8988T (cell line): ENCODE measurements at places on chromosomes 11 and 22.

DNA sequence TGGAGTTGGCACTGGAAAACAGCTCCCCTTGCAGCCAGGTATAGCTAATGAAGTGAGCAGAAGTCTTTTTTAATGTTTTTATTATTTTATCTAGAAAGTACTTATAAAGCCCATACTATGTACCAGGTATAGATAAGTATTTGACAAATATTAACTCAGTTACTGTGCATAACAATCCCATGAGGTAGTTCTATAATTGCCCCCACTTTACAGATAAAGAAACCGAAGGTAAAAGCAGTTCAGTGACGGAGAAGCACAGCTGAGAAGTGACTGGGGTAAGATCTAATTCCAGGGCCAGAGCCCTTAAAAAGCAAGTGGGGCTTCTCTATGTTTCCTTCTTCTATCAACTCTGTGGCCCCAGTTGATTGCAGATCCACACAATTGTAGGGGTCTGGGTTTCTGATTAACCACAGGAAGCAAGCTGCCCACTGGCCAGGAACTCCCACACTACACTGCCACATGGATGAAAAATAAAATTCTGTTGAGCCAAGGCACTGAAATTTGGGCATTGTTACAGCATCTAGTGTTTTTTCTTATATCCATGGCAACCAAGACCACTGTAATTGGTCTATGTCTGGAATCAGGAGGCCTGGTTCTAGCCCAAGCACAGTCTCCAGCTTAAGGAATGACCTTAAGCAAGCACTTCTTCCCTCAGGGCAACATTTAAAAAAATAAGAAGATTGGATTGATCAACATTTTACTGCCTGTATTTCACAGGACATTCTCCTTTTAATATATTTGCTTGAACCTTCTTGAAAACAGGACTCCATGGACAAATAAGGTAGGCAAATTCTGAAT is 55.3 kb upstream of the TEAD1 start:
- no peak for DNase-seq

- no peak for DNase-seq
Observed at GRCh38 chr11:61112575-61112974, 10.3 kb downstream of the CD5 start.

GRCh38 chr11:8809939-8810539 is 101.0 kb upstream of the AKIP1 start:
- no peak for DNase-seq

DNA sequence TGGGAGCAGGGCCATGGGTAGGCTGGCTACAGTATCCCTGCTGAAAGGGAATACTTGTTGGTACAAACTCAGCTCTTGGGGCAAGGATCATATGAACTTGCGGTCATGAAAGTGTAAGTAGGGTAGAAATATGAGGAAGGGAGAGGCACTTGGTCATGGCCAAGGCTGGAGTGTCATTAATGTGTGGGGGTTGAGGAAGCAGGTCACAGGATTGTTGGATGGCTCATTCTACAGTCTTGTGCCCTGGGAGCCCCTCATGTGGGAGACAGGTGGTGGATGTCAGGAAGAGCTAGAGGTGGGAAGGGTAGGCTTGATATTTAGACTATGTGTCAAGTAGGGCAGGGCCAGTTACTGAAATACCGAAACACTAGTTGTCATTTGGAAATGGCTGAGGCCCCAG is 95.5 kb downstream of the RRM1 start:
- DNase-seq, result no peak

DNA sequence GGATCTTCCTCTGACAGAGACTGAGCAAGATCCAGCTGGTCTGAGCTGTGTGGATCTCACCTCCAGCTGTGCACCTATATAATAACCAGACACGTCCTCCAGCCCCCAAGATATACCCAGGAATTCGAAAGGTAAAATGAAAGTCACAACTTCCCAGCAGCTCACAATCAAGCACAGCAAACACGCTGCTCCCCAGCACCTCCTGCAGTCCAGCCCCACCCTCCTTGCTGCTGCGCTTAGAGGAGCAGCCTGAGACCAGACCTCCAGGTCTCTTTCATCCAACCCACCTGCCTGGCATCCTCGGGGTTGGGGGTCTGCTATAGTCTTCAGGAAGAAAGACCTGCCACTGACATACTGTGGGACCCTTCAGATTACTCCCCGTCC is 3.0 kb upstream of the APOL4 start:
- DNase-seq, result no peak

GRCh38 chr11:68469642-68470041 is 9.1 kb downstream of the PPP6R3 start:
- DNase-seq, result no peak

DNA sequence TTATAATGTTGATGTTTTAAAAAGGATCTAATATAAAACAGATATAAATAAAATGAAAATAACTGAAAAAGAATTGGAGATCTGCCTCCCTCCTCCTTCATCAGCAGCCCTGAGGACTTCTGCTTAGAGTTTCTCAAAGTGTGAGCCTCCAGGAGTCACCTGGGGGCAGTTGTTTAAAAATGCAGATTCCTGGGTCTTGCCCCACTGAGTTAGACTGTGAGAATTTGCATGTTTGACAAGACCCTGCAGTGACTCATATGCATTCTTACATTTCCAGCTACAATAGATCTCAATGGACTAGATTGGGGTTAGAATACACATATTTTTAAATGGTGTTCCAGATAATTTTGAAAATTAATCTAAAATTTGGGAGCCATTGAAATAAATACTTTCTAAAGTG is 798 bp upstream of the OOSP3 start:
- DNase-seq, result no peak

DNA sequence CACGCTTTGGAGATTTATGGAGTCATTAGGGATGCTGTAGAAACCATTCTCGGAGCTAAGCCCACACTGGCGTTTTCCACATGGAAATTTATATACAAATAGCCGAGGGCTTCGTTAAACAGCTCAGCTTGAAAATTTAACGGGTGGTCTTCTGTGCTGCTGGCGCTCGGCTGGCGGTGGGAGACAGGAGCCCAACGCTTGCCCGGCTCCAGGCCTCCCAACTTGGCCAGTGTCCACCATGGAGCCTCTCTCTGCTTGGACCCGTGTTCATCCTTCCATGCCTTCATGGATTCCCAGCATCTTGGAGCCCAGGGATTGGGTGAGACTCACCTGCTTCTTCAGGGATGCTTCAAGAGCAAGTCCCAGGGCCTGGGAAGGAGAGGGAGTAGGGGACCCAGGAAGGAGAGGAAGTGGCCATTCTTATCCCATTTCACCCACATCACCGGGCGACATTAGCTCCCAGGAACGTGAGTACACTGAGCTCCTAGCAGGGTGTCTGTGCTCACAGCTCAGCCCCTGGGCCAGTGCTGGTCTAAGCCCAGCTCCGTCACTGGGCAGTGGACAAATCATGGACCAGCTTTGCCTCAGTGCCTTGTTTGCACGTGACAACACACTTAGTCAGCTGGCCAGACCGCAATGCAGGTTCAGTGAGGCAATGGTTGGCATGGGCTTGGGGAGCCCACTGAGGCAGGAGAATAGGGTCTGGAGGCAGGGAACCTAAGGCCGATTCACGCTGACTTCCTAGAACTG is 944.3 kb downstream of the BRD1 start:
- no peak for DNase-seq

DNA sequence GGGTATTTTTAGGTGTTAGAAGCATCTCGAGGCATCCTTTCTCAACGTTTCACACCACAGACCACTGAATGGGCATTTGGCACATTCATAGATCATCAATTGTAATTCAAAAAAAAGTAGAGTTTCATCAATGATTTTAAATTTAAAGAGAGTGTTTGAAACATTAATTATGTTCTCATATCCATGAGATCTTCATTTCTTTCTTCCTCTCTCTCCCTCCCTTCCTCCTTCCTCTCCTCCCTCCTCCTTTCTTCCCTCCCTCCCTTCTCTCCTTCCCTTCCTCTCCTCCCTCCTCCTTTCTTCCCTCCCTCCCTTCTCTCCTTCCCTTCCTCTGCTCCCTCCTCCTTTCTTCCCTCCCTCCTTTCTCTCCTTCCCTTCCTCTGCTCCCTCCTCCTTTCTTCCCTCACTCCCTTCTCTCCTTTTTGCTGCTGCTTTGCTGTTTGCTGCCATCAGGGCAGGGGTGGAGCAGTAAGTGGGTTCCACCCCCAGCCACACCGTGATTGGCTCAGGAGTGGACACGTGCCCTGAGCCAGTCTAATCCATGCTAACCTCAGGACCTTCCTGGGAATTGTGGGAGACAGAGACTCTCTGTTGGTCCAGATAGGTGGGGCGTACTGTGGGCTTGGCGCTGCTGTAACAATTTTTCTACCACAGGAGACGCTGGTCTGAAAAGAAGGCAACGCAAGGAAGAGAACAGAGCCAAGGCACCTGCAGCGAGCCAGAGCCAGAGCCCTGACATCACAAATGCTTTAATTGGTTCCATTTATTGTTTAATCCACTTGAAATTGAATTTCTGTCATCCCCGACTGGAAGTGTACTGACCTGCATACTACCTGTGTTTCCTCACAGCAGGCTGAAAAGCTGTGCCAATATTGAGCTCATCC is 33.7 kb upstream of the APOBEC3A start:
- DNase-seq, result no peak

- DNase-seq, result no peak
Observed at GRCh38 chr11:125910226-125910849, 6.0 kb downstream of the DDX25 start.

DNA sequence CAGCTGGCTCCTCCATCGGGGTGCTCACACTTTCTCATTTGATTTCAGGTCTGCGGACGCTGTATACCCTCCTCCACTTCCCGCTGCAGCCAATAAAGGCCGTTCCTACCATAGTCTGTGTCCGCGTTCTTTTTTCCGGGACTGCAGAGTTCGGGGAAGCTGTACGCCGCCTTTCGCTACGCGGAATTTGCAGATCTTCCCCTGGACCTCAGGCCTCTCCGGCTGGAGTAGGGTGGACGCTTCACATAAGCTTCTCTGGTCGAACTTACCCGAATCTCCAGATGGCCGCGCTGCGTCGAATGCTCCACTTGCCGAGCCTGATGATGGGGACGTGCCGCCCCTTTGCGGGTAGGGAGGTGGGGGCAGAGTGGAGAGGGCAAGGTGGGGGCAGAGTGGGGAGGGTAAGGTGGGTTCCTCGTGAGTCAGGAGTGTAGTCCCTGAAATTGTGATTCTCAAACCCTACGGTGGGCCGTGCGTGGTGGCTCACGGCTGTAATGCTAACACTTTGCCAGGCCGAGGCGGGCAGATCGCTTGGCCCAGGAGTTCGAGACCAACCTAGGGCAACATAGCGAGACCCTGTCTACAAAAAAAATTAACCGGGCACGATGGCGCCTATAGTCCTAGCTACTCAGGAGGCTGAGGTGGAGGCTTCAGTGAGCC is 617 bp downstream of the CSKMT start:
- DNase-seq, result no peak

DNA sequence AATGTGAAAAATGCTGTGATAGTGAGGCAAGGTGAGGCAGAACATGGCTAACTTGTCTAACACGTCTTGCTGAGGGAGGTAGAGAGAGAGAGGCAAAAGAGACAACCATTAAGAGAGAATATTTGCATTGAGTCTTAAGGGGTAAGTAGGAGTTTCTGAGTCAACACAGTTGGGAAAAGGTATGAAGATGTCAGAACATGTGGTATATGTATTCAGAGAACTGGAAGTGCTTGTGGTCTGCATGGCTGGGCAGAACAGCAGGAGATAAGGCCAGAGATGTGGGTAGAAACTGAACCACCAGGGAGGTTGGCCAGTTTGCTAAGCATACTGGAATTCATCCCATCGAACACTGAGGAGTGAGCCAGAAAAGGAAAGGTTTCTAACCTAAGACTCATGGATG is 25.0 kb upstream of the SLC5A1 start:
- DNase-seq, result no peak

DNA sequence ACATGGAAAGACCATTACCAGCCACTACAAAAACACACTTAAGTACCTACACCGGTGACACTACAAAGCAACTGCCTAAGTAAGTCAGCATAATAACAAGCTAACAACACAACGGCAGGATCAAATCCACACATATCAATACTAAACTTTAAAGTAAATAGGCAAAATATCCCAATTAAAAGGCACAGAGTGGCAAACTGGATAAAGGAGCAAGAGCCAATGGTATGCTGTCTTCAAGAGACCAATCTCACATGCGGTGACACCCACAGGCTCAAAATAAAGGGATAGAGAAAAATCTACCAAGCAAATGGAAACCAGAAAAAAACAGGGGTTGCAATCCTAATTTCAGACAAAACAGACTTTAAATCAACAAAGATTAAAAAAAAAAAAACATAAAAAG is 261.5 kb upstream of the TENM4 start:
- DNase-seq, result no peak

DNA sequence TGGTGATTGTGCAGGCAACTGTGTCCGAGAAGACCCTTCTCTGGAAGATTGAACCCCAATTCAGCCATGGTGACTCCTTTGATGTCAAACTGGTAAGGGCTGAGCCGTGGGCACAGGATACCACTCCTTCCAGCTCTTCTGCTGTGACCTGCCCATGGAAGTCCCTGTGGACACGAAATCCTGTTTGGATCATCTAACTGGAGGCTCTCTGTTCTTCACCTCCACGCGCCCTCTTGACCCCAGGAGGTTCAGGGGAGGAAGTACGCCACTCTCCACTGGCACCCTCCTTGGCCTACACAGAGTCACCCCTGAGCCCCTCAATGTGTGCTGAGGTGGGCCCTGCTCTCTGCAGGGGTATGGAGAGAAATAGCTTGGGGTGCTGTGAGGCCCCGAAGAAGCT is 810 bp downstream of the ISX start:
- DNase-seq, result no peak

GRCh38 chr11:9947231-9947864 is 283.5 kb downstream of the SWAP70 start:
- DNase-seq, result no peak

- no peak for DNase-seq
Observed at GRCh38 chr11:76763573-76764346, 19.4 kb upstream of the TSKU start.

DNA sequence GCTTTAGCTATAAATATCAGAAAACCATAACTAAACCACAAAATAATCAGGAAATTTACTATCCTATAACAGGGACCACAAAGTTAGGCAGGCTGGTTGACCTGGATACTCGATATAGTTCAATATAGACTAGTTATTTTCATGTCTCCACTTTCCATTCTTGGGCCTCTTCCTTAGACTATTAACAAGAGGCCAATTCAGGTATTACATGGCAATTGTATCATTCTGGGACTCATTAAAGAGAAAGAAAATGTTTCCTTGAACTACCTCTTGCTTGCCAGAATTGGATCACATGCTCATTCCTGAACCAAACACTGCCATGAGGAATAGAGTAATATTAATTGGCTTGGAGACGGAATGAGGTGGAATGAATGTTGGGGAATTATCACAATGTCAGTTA is 76.0 kb downstream of the EIF3M start:
- DNase-seq, result no peak

DNA sequence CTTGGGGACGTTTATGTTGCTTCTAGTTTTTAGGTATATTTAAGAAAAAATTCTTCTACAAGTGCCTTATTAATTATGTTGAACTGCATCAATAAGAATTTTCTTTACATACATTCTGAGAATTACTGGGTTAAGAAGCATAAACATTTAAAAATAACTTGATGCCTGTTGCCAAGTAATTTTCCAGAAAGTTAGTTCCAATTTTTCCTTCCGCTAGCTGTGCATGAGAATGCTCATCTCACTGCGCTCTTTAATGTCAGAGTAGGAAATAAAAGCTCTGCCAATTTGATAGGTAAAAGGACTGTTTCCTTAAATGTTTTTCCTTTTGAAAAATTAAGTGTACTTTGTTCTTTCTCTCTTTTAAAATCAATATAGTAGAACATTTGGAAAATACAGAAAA is 113.1 kb upstream of the ZBED5 start:
- DNase-seq, result no peak

GRCh38 chr11:97202613-97203292 is 812.9 kb downstream of the JRKL start:
- DNase-seq, result no peak

- peak; percentile 85 for DNase-seq
Observed at GRCh38 chr11:8719211-8719649, 36.6 kb downstream of the RPL27A start.

GRCh38 chr22:30217698-30218560 is 28.6 kb downstream of the LIF start:
- DNase-seq, result no peak
